ENCODE measurements at places on chromosomes 4 and X.

DNA sequence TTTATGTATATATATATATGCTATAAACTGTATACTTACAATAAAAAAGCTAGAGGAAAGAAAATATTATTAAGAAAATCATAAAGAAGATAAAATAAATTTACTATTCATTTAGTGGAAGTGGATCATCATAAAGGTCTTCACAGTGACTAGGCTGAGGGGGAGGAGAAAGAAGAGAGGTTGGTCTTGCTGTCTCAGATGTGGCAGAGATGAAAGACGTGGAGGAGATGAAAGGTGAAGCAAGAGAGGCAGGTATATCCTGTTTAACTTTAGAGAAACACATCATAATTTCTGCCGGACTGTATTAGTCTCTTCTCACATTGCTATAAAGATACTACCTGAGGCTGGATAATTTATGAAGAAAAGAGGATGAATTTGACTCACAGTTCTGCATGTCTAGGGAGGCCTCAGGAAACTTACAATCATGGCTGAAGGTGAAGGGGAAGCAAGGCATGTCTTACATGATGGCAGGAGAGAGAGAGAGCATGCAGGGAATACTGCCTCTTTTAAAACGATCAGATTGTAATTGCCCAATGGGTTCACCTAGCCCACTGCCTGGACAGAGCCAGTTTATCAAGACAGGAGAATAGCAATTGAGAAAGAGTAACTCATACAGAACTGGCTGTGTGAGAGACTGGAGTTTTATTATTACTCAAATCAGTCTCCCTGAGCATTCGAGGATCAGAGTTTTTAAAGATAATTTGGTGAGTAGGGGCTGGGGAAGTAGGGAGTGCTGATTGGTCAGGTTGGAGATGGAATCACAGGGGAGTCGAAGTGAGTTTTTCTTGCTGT lies 22.1 kb upstream of the RRAGB start:
- no peak for DNase-seq

GRCh38 chr4:41079881-41080560 lies 134.3 kb downstream of the APBB2 start:
- no peak for DNase-seq

DNA sequence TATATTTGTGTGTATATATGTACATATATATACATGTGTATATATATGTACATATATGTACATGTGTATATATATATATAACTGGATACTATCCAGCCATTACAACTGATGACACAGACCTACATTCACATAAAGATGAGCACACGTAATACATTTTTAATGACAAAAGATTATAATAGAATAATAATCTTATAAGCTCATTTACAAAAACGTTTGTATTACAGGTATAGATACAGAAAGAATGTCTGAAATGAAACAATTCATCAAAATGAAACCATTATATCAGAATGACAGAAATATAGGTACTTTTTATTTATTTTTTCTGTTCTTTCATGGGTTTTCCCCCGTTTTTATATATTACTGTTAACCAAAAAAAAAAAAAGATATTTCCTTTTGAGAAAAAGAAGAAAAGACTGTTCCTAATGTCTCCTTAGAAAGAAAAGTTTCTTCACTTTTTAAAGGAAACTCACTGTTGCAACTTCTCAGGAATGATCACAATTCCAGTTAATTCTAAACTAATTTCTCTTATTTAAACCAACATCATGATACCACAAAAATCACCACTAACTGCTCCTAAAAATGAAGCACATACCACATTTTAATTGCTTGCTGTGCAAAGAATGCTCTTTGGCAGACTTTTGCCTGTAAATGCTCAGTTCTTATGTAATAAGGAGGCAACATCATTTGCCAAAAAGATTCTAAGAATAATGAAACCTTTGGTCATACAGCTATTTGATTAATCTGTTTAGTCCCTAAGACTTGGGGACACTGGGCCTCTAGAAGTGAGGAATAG lies 18.9 kb downstream of the LEF1 start:
- DNase-seq = no peak

DNA sequence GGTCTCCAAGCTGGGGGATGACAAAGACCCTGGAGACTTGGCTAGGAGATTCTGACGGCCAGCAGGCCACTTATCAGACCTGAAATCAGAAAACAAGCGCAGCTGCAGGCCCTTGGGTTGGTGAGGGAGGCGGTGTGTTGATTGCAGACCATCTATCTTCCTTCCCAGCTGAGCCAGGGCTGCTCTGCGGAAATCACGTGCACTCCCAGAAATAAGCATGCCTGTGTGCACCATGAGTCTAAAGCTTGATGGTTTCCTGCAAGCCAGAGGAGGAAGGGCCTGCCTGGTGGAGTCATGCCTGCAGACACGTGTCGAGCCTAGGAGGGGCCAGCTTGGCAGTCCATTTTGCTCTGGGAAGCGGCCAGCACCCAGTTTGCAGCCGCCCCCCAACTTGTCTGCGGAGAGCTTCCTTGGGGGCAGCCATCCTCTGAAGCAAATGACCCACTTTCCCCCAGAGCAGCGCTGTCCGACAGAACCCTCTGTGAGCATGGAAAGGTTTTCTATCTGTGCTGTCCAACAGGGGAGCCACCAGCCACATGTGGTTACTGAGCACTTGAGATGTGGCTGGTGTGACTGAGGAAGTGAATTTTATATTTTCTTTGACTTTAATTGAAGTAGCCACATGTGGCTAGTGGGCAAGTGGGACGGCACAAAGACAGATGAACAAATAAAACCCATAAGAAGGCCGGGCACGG lies 175.7 kb upstream of the BCOR start:
- DNase-seq = no peak

Data from stimulated activated CD8-positive, alpha-beta memory T cell treated with anti-CD3 and anti-CD28 coated beads, Interleukin-15, amount 100 ng/mL, for 4 hours (primary cell).